Lung microvascular endothelial cell (primary cell): ENCODE measurements at places on chromosomes 3 and 15. TPM values are rescaled to one million over a fixed set of nuclear protein-coding genes. Genes with fewer than 3 reads are reported as not detected.

The SUCNR1 gene
- not detected in 2 replicates for total RNA-seq

The ITIH1 gene
- total RNA-seq = not detected in 2 replicates

The GOLGA6A gene
- not detected in 2 replicates for total RNA-seq

The FBLN2 gene
- 2.6 and 10.9 TPM in 2 replicates for total RNA-seq

The ROPN1B gene
- not detected in 2 replicates for total RNA-seq

The ARPC4 gene
- 247 and 251 TPM in 2 replicates for total RNA-seq

The CCK gene
- total RNA-seq = not detected in 2 replicates

The SLC28A1 gene
- total RNA-seq = not detected in 2 replicates

The SNAP23 gene
- 148 and 150 TPM in 2 replicates for total RNA-seq

The TMIE gene
- total RNA-seq = under 0.01 TPM in 1 of 2 replicates, not detected in the other

The IL5RA gene
- not detected in 2 replicates for total RNA-seq

The CIB2 gene
- 2.2 and 2.8 TPM in 2 replicates for total RNA-seq

The AMT gene
- total RNA-seq = 0.22 and 0.60 TPM in 2 replicates

The FANCD2OS gene
- not detected in 2 replicates for total RNA-seq

The TTLL13 gene
- total RNA-seq = under 0.01 TPM in 2 replicates

The ACKR2 gene
- 4.8 and 71.4 TPM in 2 replicates for total RNA-seq

The GRAMD1C gene
- 19.2 and 25.6 TPM in 2 replicates for total RNA-seq

The GRM2 gene
- total RNA-seq = under 0.01 TPM in 2 replicates

The ZNF80 gene
- not detected in 2 replicates for total RNA-seq
